ENCODE measurements at places on chromosomes 6 and 20.

- no peak for DNase-seq
Observed at GRCh38 chr6:138387577-138388368, 10.1 kb downstream of the SMIM28 start.

GRCh38 chr20:11274141-11274594, 600.4 kb upstream of the JAG1 start:
- DNase-seq = no peak

DNA sequence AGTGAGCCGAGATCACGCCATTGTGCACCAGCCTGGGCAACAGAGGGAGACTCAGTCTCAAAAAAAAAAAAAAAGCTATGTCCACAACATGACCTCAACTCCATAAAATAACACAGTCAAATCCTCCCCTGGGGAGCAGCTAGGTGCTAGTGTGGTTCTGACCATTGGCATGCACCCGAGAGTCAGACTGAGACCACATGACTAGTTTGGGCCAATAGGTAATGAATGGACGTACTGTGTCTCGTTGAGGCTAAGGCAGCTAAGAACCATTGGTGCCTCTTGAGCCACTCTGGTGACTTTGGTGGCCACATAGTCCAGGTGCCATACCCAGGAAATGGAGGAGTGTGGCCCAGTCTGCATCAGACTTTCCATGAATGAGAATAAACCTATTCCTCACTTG, 40.3 kb downstream of the ATP9A start:
- no peak for DNase-seq

DNA sequence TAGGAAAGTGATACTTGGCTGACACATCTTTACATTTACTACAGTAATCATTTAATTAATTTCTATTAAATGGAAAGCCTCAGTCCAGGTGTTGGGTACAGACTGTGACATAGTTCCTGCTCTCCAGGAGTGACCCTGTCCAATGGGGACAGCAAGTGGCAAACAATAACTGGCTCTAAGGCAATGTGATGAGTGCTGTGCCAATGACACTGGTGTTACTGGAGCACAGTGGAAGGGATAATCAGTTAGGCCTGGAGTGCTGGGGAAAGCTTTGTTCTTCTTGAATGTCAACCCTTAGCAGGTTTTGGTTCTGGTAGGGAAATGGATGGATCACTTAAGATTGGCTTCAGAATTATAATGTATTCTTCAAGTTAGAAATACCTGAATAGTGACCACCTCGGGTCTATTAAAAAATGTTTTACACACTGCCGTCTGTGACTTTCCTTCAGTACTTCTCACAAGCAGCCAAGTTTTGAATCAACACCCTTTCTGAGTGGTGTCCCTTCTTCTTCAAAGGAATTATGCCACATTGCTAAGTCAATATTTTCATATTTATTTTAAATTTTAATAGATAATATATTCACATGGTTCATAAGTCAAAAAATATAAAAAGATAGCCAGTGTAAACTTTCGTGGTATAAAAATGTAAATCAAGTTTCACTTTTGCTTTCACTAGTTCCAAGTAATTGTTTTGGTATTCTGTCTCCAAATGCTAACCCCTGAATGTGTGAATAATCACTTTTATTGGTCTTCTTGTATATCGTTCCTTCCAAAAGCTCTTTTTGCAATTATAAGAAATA, 9.6 kb downstream of the CMTR1 start:
- no peak for DNase-seq

GRCh38 chr20:48606172-48606840, 221.5 kb downstream of the PREX1 start:
- peak; percentile 28 for DNase-seq

DNA sequence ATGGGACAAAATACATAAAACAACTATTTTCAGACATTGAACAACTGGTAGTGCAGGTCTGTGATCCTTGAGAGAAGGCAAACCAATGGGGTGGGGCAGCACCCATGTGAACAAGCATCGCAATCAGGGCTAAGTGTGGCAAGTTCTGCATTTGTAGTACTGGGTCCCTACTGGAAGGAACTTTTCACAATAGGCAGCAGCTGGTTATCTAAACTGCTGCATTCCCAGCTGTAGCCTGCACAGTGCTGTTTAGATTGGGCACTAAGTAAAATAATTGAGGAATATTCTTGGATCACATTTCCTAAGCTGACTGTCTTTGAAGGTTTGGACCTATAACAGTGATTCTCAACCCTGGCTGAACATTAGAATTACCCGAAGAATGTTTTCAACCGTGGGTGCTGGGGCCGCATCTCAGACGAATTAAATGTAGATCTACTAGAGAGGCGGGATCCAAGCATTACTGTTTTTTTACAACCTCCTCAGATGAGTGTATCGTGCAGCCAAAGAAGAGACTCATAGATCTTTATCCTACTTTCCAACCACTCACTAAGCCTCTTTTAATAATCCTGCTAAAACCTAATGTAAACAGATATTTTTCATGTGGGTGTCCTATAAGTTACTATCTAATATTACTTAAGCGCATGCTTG, 12.4 kb upstream of the MAP3K4 start:
- no peak for DNase-seq

DNA sequence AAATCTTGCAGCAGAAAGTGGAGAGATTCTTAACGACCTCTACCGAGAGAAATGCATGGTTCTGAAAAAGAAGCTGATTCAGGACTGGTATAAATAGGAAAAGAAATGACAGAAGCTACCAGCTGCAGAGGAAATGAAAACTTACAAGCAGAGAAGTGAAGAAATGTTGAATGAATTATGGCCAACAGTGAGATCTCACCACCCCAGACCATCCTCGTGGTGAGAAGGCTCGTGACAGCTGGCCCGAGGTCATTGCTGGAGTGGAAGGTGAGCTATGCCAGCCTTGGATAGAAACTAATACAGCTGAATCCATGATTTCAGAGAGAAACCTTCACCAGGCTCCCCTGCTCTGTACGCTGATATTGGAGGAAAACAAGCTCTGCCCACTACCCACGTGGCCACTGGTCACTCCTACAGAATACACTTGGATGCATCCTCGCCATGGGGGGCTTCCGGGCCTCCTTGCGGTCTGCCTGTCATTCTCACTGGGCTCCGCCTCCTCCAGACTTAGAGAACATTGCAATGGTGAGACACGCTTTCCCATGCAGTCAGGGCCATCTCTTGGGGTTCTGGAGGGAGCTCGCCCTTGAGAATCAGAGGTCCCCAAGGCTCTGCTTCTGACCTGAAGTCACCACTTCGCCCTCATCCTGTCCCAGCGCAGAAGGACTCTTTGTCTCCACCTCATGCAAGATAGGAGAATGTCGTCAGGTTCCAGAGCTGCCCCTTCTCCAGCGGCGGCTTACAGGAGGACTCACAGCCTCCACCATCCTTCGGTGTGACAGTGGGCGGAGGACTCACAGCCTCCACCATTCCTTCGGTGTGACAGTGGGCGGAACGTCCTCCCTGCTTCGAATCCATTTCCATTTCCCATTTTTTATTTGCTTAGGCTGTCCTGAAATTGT, 10.6 kb upstream of the TUBB2B start:
- DNase-seq = no peak

DNA sequence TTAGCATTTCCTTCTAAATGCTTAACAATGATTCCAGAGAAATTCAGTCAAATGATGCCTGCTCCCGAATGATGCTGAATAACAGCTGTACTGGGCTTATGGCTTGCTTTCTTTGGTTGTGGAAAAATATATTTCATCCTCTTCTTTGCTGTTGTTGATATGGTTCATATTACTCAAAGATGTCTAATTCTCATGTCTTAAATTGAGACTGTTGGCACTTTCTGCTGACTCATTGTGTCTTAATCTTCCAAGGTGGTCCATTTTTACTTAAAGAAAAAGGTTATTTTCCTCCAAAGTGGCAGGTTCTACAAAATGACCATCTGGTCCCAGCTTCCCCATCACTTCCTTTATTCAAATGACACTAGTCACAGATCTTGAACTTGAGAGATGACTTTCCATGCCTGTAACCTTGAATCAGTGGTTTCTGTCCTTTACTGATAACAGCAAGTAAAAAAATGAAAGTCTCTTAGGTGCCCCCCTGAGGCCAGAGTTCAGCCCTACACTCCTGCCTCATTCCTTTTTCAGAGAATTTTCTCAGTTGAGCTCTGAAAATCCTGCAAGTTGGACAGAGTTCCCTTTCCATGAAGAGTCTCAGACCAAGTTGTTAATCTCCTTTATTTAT, 6.9 kb downstream of the SNAP25 start:
- no peak for DNase-seq

DNA sequence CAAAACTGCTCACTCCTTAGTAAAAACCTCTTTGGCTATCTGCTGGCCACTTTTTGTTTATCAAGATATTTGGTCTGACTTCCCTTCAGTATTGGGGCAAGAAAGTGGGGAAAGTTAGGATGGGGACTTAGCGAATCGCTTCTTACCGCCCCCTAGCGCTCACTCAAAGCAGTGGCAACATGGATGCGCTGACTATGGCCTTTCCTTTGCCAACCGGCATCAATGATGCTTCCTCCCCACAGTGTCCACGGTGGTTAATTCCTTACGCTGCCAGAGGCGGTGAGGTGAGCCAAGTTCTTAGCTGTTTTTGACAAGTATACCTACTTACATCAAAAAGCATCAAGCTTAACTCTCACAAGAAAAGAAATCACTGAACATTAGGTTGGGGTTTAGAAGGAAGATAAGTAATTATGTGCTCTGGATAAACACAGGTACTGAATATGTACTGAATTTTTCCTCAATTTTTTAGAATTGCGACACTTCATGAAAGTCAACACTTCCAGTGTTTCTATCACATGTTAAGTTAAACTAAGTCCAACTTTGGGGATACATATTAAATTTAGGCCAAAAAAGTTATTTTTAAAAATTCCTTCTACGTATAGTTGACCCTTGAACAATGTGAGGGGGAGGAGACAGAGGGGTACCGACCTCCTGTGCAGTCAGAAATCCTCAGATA, 86.7 kb downstream of the GMDS start:
- DNase-seq = no peak

- DNase-seq = no peak
Observed at GRCh38 chr6:112237595-112237994, 16.8 kb downstream of the LAMA4 start.

DNA sequence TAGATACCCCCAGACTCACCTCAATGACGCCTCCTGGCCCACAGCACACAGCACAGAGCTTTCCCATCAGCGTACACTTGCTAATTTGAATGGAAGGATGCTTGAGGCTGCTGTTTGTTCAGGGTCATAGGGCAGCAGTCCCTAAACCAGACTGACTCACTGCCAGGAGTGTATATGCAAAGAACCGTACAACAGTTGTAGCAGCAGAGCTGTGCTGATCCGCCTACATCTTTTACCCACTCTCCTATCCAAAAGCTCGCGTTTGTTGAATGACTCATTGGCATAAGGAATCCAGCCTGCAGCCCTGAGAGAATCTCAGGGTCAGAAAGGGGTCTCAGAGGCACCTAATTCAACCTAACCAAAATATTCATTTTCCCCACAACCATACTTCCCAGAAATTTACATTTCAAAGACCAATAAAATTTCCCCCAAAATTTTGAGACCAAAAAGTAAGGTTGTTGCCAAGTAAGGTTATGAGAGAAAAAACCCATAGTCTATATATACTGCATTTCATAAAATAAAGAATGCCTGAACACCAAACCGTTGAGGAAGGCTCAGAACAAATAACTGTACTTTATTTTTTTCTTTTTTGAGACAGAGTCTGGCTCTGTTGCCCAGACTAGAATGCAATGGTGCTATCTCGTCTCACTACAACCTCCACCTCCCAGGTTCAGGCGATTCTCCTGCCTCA, 35.3 kb upstream of the CCND3 start:
- no peak for DNase-seq

DNA sequence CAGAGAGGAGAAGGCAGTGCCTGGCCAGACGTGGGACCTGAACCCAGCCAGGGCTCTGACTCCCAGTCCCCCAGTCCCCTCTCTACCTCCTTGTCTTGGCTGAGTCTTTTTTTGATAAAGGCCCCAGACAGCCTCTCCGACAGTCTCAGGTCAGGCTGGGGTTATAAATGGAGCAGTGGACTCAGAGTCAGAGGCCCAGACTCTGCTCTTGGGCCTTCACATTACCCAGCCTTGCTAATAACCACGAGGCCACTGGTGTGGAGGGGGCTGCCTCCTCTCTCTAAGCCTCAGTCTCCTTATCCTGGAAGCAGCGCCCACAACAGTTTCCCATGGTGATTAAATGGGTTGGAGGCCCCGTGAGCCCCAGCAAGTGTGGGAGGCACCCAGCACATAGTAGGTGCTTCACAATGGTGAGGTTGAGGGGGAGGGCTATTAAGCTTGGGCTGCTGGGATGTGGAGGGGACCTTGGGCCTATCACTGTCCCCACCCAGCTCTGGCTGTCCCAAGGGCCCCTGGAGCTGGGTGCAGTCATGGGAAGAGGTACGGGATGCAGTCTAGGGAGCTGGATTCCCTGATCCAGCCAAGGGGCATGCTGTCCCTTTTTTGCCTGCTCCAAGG, 35.7 kb downstream of the TGM2 start:
- DNase-seq = peak; percentile 21

DNA sequence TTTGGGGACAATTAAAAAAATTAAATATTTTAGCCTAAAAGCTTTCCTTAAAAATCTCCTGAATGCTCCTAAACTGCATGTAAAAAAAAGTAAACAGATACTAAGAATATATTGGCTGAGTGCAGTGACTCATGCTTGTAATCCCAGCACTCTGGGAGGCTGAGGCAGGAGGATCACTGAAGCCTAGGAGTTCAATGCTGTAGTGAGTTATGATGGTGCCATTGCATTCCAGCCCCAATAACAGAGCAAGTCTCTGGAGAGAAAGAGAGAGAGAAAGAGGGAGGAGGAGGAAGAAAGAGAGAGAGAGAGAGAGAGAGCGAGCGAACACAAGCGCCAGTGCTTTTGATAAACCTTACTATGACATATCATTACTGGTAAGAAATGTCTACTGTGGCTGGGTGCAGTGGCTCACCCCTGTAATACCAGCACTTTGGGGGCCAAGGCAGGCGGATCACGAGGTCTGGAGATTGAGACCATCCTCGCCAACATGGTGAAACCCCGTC, 58.8 kb downstream of the FKBP5 start:
- no peak for DNase-seq

GRCh38 chr6:141562186-141562811, 570.4 kb upstream of the GJE1 start:
- DNase-seq = peak; percentile 42

DNA sequence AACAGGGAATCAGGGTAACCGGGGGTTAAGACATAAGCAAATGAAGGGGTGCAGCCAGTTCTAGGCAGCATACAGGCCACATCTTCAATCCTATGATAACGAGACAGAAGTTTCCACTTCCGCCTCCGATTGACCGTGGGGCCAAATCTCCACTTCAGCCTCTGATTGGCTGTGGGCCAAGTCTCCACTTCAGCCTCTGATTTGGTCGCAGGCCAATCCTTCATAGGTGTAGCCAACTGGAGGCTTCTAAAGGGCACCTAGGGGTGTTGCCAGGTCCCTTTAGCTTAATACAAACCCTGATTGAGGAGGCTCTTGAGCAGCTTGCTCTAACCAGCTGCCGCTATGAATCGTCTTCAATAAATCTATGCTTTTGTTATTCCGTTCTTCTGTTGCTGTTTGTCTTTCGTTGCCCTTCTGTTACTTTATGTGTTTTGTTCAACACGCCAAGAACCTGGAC, 2.1 kb upstream of the ERGIC3 start:
- peak; percentile 66 for DNase-seq

Measured in lower lobe of right lung (tissue), 2 donors.